ENCODE measurements at places on chromosomes 5 and 9. TPM values are rescaled to one million over a fixed set of nuclear protein-coding genes. Genes with fewer than 3 reads are reported as not detected.

- no peak for DNase-seq
Observed at GRCh38 chr9:71245651-71246050, 124.2 kb upstream of the TRPM3 start.

DNA sequence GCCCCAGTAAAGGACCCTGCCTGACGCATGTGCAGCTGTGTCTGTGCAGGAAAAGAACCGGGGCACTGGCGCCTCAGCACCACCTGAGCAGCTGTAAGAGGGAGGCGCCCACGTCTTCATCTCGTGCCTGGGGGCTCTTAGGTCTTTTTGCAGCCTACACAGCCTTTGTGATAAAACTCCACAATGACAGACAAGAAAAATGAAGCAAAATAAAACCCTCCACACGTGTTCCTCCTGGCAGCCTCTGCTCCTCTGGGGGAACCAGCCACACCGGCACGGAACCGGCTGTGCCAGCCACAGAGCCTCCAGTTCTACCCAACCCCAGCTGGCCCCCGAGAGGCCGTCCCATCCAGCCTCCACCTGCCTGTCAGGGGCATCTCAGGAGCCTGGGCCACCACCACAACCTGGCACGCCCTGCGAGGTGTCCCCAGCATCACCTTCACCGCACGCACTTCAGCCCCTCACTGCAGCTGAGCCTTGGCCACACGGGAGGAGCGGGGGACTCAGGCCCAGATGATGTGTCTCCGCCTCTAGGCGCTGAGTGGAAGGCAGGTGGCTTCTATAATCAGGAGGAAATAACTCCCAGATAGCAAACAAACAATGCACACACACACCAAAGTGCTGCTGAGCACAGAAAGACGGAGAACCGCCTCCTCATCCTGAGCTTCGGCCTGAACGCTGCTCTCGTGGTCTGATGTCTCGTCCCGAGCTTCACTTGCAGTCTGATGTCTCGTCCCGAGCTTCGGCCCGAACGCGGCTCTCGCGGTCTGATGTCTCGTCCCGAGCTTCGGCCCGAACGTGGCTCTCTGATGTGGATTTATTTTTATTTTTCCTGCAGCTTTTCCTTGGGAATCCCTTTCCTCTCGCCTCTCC is 28.6 kb upstream of the NSMF start:
- peak; percentile 19 for DNase-seq

HTR4 gene
- not detected for total RNA-seq

GRM6 gene
- total RNA-seq: not detected

DNA sequence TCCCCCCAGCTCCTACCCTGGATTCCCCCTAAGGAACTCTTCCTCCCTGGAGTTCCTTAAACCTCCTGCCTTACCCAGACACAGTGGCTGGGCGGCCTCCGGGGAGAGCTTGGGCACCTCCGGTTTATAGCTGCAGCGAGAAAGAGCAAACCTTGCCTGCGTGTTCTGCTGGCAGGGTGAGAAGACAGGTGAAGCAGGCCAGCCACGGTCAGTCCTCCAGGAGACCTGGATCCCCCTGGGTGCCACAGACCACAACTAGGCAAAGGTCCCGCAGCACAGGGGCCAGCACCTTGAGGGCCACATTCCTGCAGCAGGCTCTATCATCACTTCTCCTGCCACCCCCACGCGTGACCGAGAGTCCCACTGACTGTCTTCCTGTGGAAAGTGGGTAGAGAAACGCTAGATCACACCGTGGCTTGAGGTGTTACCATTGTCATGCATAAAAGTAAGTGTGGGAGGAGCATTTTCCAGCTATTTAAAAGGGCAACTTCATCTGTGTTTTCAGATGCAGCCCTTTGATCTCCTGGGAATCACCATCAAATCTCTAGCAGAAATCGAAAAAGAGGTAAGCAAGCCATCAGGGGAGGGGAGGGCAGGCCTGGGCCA is 130.2 kb upstream of the LMX1B start:
- DNase-seq: no peak

- no peak for DNase-seq
Observed at GRCh38 chr5:8825139-8825757, 720.6 kb downstream of the SEMA5A start.

- peak; percentile 68 for DNase-seq
Observed at GRCh38 chr9:75185585-75186170, 97.4 kb downstream of the OSTF1 start.

- no peak for DNase-seq
Observed at GRCh38 chr9:130473566-130473965, 28.8 kb downstream of the ASS1 start.

- DNase-seq: peak; percentile 46
Observed at GRCh38 chr9:2469681-2470221, 151.8 kb upstream of the VLDLR start.

DNA sequence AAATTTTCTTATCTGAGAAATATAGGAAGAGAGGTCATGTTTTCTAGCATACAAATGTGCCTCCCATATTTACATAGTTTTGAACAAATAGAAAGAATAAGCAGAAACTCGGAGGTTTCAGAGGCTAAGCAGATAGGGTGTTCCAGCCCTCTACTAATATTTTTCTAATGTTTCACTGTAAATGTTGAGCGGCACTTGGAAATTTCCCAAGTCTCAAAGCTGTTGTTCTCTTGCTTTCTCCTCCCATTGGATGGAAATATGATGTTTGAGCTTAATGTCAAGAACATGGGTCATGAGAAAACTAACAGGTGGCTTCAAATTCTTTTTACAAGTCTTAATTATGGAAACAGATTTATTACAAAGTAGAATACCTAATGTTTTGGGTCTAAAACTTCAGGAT is 5.1 kb downstream of the SPINK1 start:
- DNase-seq: no peak

GRCh38 chr5:79692596-79692995 is 3.0 kb downstream of the CMYA5 start:
- DNase-seq: no peak

GRCh38 chr9:135706288-135706687 is 4.3 kb downstream of the KCNT1 start:
- no peak for DNase-seq

- DNase-seq: peak; percentile 31
Observed at GRCh38 chr9:115845648-115846312, 307.8 kb upstream of the PAPPA start.

DNA sequence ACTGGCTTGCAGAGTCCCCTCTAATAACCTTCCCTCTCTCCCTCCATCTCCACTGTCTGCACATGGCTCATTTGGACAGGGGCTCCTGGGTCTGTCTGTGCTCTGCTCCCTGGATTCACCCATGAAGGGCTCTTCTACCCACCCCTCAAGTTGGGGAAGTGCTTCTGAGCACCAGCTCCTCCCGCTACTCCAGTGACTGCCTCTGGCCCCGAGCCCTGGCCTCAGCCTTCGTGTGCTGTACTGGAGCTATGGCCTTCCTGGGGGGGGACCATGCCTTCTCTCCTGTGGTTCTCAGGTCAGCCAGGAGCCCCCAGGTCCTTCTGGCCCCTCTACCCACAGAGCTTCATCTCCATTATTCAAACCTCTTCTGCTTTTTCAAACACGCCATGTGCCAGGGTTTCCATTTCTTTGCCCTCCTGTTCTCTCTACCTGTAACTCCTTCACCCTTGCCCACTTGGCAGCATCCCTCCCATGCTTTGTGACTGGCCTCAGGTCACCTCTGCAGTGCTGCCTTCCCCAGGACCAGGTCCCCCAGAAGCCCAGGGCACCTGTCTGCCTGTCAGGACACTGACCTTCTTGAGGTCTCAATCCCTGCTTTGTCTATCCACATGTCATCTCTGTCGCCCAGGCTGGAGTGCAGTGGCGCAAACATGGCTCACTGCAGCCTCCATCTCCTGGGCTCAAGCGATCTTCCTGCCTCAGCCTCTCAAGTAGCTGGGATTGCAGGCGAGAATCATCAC is 9.5 kb downstream of the SH3PXD2B start:
- no peak for DNase-seq

INSL4 gene
- not detected for total RNA-seq

DNA sequence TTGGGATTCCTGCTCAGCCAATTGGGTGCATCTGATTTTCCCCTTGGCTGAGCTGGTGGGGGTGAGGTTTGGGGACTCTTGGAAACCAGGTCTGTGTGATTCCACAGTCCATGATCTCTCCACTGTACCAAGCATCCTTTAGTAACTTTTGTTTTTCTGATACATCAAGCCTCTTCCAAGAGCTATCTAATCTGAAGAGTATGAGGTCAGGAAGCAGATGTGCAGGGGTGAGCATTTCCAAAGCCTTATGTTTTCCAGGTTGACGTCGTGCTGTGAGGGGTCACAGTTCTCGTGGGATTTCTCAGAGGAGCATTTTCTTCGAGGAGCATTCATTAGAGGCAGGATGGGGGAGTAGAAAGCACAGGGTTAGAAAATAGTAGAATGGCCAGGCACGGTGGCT is 95.3 kb downstream of the KLF4 start:
- DNase-seq: no peak

DNA sequence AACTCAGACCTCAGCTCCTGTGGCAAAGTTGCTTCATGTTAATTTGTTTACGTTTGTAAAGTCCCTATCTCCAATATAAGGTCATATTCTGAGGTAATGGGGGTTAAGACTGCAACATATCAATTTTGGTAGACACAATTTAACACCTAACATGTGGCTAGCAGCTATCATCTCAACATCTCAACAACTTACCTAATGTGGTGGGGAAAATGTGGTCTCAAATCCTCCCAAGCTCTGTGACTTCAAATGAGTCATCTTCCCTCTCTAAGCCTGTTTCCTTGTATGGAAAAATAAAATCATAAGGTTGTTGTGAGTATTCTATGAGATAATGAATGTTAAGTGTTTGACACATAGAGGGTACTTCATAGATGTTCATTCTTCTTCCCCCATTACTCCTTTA is 443.3 kb downstream of the CDK5RAP2 start:
- no peak for DNase-seq

DNA sequence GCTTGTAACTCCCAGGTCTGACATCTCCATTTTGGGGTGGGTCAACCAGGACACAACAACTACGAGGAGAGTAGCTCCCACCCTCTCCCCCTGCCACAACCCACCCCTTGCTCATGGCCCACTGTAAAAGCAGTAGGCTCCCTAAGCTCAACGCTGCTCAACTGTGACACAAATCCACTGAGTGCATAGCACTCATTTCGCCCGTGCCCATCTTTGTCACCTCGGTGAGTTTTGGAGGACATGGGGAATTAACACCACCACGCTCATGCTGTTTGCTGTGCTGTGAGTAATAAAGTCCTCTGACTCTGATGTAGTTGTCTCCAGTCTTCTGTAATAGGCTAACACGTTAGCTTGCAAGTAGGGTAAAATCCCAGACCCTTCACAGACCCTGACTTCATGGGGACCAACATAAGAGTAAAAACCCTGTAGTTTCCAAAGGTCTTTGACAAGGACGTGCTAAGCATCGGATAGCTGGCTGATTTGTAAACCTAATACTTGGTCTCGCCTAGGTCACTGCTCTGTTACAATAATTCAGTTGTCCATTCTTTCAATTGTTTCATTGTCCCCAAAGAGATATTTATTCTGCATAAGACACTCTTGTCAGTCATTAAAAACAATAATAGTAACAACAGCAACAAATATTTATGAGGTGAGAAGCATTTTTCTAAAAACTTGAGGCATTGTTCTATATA is 7.7 kb downstream of the PLGRKT start:
- no peak for DNase-seq

GRCh38 chr9:16521868-16522411 is 348.5 kb downstream of the BNC2 start:
- no peak for DNase-seq

DNA sequence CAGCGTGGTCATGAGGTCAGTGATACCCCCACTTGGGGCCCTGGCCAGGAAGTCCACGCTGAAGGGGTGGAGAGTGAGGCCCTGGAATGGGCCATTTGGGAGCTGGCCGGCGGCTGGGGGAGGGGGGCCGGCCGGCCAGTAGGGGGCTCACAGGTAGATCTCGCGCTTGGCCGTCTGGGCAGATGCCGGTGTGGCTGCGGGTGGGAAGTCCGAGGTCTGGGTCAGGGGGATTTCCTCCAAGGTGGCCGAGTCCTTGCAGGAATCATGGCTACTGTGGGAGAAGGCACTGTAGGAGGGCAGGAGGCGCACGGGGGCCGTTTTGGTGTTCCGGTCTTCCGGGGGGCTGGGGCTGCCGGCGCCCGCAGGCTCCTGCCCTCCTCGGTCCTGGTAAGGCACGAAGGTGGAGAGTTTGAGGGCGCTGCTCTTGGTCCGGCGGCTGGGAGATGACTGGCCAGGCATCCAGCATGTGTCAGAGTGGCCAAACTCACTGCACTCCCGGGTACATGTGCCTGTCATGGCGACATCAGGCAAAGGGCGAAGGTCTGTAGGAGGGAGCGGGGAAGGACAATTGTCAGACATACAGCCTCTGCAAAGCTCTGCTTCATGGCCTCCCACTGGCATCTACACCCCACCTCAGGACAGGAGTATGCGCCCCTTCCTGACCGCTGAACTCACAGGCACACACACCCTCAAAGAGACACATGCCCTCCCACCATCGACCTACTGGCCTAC is 24.1 kb downstream of the PCDH1 start:
- DNase-seq: peak; percentile 69

MLANA gene
- not detected for total RNA-seq

DNA sequence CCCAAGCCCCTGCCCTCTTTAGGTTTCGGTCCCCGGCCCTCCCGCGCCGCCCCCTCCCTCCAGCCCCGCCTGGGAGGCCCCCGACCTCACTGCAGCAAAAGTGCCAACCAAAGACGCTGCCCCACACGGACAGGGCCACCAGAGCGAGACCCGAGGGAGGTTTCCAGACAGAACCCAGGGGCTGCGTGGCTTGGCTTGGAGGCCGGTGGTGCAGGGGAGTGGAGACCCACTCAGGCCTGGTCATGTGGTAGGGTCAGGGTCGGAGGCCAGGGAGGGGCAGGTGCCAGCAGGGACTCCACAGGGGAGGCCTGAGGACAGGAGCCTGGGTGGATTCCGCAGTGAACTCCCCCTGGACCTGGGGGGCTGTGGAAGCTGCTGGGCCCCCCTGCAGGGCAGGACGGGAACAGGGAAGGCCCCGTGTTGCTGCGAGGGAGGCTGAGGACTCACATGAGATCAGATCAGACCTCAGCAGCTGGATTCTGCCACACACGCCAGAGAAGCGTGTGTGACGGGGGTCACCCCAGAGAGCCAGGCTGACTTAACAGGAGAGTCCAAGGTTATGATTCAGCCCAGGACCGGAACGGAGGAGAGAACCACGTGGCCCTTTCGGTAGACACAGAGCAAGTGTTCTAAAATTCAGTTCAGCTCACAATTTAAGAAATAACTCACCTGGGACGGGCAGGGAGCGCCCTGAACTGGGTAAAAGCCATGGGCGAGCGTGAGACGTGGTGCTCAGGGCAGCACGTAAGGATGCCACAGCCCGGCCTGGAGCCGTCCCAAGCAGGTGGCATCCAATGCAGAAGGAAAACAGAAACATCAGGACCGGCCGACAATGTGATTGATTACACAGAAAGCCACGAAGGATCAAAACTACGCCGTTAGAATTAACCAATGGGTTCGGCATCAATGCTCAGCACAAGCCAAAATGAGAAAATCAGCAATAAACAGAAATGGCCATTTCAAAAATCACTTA is 38.9 kb downstream of the EXD3 start:
- peak; percentile 25 for DNase-seq

ISOC1 gene
- total RNA-seq: 21.6 TPM

DNA sequence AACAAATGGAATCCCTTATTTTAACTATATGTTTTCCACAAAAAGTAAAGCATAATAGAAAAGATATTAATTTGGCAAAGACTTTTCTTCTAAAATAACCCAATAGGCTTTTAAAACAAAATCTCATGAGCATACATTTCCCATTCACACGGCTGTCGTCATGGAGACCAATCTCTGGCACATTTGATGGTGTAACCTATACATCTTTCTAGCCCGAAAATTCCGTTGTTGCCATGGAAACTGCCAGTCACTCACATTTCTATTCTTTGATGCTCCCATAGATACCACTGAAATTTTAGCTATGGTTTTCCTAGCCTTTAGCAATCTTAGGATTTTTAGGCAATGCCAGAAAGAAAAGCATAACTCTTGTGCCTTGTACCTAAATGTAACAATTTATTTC is 262.9 kb upstream of the TRPM3 start:
- DNase-seq: no peak

All from H9 (cell line).